ENCODE measurements at places on chromosomes 13 and 19. TPM values are rescaled to one million over a fixed set of nuclear protein-coding genes. Genes with fewer than 3 reads are reported as not detected.

PRKCSH gene
- 211 TPM for polyA plus RNA-seq

ANGPTL8 gene
- 0.32 TPM for polyA plus RNA-seq

FCGBP gene
- polyA plus RNA-seq = 6.8 TPM

ICAM5 gene
- polyA plus RNA-seq = not detected

AMER2 gene
- polyA plus RNA-seq = 0.03 TPM

SIGLEC12 gene
- 0.24 TPM for polyA plus RNA-seq

LILRA1 gene
- polyA plus RNA-seq = 0.59 TPM

SYCN gene
- not detected for polyA plus RNA-seq
